Activated T-cell treated with anti-CD3 and anti-CD28 coated beads, Interleukin-2, amount 50 U/mL, for 72 hours (primary cell): ENCODE measurements at places on chromosomes 13 and 19.

GRCh38 chr13:105763851-105764250 is 771.6 kb downstream of the EFNB2 start:
- DNase-seq = no peak

DNA sequence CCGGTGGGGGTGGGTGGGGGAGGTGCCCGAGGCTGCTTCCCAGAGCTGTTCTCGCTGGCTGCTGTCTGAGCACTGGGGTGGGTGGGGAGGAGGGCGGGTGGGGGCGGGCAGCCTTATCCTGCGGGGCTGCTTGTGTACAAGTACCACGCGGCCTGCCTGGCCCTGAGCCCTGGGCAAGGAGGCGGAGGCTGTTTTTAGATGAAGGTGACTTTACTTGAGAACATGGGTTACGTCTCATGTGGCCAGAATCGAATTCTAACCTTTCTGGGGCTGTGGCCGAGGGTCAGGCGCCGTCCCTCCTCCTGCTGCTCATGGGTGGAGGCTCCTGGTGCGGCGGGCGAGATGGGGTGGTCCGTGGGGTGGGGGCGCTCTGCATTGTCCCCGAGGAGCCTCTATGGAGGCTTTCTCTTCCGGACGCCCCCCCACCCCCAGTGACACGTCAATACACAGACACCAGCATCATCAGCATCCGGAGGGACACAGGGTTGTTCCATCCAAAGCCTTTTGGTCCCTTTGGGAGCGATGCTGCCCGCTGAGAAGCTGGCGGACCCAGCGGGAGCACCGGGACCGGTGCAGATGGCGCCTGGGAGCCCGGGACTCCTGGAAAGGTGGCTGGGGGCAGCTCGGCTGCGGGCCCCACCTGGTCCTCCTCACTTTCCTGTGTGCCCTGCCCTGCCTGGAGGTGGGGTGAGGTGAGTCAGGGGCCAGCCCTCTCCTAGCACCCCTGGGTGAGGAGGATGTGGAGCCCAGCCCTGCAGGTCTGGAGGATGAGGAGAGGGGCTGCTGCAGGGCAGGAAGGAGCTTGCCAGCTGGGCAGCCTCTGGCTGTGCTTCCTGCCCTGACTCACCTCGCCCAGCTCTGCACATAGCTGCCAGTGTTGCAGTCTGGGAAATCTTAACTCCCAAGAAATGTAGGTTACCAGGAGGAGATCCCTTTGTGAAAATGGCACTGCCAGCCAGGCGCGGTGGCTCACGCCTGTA is 3.4 kb downstream of the BSG start:
- DNase-seq = no peak

- peak; percentile 76 for DNase-seq
Observed at GRCh38 chr19:39407660-39408391, 1.2 kb downstream of the ZFP36 start.

DNA sequence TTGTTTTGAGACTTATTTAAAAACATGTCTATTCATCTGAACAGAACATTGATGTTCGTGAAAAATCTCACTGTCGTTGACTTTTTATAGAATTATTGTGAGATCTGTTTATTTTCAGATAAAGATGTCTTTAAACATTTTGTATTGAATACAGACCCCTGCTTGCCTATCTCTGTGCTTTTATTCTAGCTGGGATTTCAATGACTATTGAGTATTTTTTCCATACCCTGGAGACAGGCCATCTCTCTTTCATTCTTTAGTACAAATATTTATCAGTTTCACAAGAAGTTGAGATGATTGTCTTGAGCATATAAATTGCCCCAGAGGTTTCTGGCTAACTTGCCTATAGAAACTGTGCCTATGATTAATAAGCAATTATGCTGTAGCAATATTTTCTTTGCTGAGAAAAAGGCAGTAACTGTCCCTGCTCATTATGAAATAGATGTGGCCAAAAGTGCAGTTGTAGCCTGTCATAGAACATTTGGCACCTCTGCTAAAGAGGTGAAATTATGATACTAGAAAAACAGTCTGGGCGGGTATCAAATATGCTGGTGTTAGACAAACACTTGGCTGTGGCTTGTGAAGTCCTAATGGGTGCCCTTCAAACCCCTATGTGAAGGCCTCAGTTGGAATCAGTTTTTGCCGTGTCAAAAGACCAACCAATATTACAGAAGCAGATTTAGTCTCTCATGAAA is 360.6 kb downstream of the HS6ST3 start:
- DNase-seq = no peak

DNA sequence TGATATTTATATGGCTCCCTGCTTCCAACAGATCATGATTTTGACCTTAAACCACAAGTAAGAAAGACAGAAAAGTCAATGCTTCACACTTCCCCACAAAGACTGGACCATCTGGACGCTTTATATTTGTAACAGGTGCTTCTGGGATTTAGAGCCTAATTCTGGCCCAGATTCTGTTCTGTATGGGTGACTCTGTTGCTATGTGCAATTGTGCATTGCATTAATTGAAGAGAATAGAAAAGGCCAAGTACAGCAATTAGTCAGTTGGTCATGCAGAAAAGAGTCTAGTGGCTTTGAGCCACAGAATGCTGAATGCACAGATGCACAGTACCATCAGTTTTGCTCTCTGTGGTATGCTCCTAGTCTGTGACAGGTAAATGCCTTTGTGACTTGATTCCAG is 657.4 kb upstream of the ATXN8OS start:
- DNase-seq = no peak

DNA sequence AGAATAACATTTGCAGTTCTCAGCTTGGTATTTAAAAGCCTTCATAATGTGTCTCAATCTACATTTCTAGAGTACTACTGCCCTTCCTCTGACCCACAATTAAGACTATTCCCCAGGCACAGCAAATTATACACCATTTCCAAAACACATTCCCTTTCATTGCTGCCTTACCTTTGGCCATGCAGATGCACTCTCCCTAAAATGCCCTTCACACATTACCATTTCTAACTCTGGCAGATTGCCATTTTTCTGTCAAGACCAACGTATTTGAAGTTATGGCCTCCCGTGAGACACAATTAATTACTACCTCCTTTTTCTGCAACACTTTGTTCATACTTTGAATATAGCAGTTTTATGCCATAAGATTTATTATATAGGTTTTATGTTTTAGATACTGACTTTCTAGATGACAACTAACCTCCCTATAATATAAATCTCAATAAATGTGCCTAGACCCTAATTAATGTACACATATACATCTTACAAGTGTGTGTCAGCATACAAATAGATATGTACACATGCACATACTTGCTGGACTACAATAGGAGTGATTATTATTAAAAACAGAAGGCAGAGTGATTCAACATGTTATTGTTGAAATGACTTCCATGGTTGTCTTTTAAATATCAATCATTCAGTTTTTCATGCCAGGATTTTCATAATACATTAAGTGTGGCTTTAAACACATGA is 2902.5 kb downstream of the PCDH9 start:
- DNase-seq = no peak

GRCh38 chr19:31903979-31904378 is 441.4 kb upstream of the ZNF507 start:
- no peak for DNase-seq

- no peak for DNase-seq
Observed at GRCh38 chr13:66335626-66336025, 894.5 kb downstream of the PCDH9 start.

DNA sequence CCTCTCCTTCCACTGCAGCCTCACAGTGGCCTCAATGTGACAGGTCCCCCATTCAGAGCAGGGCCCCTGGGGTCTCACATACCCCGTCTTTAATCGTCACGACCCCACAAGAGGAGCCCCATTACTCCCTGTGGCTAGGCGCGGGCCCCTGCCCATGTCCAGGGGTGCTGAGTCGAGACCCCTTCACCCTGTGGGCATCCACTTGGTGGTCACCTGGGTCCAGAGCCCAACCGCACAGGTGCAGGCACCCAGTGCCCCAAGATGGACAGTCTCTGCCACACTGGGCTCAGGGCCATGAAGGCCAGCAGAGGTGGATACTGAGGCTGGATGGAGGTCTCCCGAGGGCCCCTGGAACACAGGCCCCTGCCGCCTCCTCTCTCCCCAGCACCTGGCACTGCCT is 3.0 kb downstream of the TMEM259 start:
- DNase-seq = no peak

DNA sequence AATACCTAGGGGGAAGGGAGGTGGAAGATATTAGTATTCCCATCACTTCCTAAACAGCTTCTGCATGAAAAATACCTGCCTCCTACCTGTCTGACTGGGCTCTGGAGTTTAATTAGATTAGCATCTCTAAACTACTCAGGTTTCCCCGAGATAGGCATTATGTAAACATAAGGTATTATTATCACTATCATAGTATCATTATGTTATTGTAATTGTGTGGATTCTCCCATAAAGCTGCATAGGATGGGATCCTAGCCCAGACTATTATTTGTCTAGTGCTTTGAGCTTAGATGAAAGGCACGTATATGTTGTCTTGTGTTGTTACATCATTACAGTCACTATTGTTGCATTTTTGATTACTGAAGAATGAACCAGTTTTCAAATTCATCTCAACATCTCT is 115.2 kb upstream of the SOX21 start:
- DNase-seq = no peak

DNA sequence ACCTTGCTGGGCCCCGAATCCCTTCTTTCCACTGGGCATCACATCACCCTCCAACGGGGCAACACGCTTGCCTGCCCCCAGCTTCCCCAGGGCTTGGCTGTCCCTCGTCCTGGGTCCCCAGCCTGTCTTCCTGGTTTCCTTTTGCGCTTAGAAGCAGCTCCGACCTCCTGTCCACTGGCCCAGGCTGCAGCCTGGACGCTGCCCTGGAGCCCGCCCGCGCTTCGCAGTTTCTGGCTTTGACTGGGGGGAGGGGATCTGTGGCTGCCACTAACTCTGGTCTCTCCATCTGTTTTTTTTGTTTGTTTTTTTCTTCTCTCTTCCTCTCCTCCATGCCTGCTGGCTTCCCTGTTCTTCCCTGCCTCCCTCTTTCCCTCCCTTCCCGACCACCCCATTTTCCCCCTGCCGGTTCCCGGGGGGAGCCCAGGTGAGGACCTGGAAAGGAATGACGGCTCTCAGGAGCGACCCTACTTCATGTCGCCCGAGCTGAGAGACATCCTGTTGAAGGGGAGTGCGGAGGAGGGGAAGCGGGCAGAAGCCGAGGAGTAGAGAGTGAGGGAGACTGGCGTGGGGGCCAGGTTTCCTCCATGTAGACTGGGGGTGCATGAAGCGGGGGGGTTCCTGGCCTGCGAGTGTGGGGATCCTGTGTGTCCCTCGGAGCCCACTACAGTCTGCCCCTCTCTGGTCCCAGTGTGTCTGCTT is 11.5 kb upstream of the ILF3 start:
- no peak for DNase-seq

GRCh38 chr13:41199079-41199478 is 4.7 kb upstream of the KBTBD7 start:
- no peak for DNase-seq

- no peak for DNase-seq
Observed at GRCh38 chr19:6103217-6103644, 7.1 kb downstream of the RFX2 start.

DNA sequence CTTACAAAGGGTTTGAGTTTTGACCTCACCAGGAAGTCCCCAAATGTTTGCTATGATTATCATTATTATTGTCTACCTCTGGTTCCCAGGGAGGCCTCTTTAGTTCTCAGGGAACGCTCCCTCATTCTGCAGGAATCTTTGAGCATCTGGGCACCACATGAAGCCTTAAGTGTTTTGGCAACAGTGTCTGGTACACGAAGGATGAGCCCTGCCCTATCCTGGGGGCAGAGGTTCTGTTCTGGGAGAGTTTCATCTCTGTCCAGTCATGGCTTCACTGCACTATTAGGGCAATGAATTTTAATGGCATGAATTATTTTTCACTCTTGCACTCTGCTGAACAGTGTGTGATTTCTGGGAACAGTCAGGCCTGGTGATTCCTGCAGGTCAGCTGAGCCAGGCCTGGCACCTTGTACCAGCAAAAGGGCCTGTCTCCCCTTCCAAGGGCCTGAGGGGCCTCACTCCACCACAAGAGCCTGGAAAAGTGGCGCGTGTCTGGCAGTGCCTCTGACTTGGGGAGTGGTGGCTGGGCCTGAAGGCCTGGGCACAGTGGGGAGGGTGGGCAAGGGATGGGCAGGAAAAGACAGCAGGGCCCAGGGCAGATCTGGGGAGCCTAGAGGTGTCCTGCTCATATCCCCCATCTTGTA is 4.6 kb downstream of the FAM187B start:
- no peak for DNase-seq

DNA sequence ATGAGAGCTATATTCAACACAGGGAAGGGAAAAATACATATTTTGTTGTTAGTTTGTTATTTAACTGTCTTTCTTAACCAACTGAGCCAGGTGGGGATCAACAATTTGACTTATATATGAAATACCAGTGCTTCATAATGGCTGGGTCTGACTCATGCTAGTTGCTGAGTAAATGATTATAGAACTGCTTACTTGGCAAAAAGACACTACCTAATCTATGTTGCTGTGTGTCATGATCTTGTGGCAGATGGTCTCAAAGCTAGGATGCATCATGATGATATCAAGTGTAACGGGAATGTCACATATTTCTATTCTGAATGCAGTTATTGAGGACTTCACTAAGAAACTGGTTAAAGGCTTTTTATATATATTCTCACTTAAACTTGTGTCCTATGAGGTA is 727.4 kb upstream of the SLITRK1 start:
- DNase-seq = no peak

- no peak for DNase-seq
Observed at GRCh38 chr19:45450012-45450333, 17.8 kb upstream of the FOSB start.

DNA sequence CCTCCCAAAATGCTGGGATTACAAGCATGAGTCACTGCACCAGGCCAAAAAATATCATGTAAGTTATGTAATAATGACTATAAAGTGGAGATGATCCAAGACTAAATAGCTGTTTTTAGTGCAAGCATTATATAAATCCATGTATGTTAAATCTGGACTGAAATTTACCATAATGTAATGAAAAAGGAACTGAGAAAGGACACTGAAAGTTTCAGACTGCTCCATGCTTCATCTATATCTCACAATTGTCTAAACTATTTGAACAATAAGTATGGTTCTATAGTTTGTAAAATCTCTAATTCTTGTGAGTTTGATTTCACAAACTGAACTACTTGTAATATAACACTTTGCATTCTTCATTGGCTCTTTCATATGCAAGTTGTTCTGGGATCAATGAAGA is 2299.5 kb downstream of the PCDH9 start:
- DNase-seq = no peak

- peak; percentile 81 for DNase-seq
Observed at GRCh38 chr19:48510421-48511268, 990 bp downstream of the LMTK3 start.

GRCh38 chr13:40351537-40352379 is 314.7 kb downstream of the FOXO1 start:
- DNase-seq = no peak

GRCh38 chr19:11264452-11265176 is 2.3 kb upstream of the DOCK6 start:
- no peak for DNase-seq

- DNase-seq = peak; percentile 85
Observed at GRCh38 chr19:19034204-19034624, 811 bp downstream of the ARMC6 start.

- DNase-seq = no peak
Observed at GRCh38 chr19:54608792-54609191, 15.4 kb downstream of the LILRA1 start.

GRCh38 chr13:64371461-64371860 is 2858.7 kb downstream of the PCDH9 start:
- no peak for DNase-seq

- DNase-seq = no peak
Observed at GRCh38 chr19:50509366-50509765, 1.6 kb downstream of the JOSD2 start.

GRCh38 chr13:30791354-30792001 is 56.1 kb downstream of the ALOX5AP start:
- DNase-seq = no peak

- no peak for DNase-seq
Observed at GRCh38 chr13:108728370-108728769, 99.0 kb downstream of the MYO16 start.
